ENCODE measurements at places on chromosomes 2 and 18.
A peak's percentile ranks its signal among the peaks of the same experiment; 100 is the strongest.

DNA sequence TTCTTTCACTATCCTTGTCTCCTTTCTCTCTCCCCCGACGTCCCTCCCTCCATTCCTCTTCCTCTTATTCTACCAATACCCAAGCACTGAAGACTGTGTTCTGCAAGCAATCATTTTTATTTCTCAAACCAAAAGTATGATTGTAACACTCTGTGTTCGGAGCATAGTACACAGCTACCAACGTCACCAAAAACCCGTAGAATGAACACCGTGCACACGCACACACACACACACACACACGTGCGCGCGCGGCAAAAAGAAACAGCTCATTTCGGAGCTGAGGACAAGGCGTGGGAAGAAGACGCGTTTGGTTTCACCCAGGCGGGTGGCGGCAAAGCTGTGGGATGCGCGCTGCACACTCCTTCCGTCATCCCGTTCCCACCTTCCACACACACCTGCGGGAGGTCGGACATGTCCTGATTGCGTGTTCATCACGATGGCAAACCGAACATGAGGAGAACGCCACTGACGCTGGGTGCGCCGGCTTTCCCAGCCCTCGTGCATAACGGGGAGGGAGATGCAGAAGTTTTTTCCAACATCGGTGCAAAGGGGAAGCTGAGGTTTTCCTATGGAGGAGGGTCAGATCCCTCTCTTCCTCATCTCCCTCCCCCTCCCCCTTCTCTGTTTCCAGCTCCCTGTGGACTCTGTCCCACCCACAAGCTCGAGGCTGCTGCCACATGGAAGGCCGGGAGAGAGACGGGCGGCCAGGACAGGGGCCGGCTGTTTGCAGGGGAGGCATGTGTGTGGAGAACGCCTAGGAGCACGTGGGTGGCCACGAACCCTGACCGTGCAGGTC lies 20.4 kb downstream of the MBP start:
- no peak for DNase-seq

GRCh38 chr18:47260120-47260923 lies 8.9 kb upstream of the SKOR2 start:
- peak; percentile 64 for DNase-seq

GRCh38 chr2:30662268-30663131 lies 144.7 kb downstream of the CAPN13 start:
- DNase-seq, result no peak

- DNase-seq, result no peak
These were observed 460.5 kb downstream of the TGIF1 start for GRCh38 chr18:3910512-3910911.

DNA sequence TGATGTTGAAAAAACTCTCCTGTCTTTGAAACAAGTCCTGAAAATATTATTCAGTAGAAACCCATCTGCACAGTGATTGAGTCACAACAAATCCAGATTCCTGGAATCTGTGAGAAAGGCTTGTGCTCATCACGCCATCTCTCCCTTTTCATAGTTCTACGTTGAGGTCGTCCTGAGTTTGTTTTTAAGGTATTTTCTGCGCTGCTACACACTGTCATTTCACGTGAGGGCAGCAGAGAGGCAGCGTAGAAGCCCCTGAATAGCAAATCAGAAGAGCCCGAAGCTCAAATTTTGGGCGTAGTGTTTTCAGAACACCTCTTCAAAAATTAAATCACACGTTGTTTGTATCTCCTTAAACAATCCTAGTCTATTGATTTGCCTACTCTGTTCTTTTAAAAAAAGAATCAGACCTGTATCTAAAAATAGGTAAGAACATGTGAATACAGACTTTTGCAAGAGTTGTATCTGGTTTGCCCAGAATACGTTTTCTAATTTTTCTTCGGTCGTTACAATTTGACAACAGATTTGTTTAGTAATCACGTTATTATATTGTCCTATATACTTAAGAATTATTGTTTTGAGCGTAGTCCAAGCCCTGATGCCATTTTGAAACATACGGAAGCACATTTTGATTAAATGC lies 61.6 kb upstream of the SLC38A11 start:
- DNase-seq, result peak; percentile 54

DNA sequence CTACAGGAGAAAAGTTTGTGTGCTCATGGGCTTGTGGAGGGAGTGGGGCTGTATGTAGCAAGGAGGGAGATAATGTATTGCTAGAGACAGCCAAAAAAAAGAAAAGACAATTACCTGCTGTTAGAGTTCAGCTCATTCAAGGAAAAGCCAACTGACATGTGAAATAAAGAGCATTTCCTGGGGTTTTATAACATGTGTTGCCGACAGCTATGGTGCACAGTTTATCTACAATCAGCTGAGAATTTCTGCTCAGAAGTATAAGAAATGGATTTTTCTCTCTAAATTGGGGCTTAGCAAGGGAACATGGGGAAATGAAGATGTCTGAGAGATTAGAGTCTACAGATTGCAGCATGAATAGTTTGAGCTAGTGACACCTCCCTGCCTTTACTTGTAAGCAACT lies 674.1 kb downstream of the SUCLG1 start:
- DNase-seq, result no peak

DNA sequence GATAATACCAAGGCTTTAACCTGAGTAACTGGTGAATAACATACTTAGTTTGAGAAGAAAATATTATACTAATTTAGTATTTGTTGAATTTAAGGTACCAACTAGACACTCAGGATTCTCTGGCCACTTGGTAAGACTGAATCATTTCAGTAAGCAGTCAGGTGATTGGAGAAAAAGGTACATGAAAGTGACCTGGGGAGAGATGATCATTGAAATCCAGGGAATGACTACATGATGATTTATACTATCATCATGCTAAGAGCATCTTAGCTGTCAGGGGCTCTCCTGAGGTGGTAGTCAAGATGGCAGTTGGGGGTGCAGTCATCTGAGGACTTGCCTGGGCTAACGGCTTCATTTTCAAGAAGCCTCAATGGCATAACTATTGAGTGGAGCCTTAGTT lies 571.2 kb upstream of the ACVR2A start:
- DNase-seq, result no peak

DNA sequence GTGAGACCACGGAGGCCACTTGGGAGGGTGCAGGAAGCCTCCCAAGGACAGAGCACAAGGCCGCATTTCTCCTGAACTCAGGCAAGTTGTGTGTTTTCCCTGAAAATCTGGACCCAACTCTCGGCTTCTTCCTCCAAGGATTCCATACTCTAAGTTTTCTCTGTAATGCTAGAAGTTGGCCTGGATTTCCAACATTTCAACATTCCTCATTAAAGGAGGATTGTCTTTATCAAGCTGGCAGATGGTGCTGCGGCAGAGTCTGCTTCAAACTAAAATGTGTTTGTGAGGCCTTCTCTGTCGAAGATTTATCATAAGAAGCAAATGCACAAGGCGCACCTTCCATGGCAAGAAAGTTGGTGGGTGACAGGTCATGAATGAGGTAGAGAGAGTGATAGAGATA lies 94.4 kb upstream of the SATB2 start:
- DNase-seq, result no peak

DNA sequence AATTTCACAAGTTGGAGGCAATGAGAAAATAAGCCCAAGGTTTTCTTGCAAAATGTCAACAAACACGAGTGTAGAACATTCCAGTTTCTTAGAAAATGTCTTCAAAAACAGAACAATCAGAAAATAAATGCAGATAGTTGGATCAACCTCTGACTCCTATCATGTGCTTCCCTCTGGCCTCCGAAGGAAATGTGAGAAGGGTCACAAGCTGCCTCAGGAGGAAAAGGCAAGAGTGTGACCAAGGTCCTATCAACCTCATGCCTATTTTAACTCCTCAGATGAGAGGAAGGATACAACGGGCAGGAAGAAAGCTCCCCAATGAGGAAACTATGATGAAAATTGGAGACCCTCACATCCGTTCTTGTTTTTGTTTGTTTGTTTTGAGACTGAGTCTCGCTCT lies 7.9 kb downstream of the SCYGR5 start:
- no peak for DNase-seq

GRCh38 chr18:37383846-37384595 lies 181.6 kb downstream of the CELF4 start:
- DNase-seq, result no peak

DNA sequence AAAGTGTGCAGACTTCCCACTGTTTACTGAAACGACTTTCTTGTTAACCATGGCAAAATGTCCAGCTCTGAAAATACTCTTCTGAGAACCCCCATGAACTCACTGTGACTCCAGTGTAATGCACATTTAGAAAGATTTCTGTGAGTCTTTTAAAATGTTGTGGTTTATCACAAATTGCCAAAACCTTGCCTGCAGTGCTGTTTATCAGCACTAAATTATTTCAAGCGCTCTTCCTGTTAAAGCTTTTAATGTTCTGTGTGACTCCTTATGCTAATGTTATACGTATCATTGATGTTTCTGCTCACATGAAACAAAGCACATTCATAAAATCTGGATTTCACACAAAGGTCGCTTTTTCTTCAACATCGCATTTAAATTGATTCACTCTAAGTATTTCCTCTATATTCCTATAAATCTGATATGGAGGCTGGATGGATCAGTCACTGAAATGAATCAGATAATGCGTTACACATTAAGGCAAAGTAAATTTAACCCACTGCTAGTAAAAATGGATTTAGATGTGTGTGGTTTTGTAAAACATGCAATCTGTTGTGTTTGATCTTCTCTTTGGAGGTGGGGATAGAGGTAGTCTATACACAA lies 521.2 kb downstream of the NYAP2 start:
- DNase-seq, result no peak

DNA sequence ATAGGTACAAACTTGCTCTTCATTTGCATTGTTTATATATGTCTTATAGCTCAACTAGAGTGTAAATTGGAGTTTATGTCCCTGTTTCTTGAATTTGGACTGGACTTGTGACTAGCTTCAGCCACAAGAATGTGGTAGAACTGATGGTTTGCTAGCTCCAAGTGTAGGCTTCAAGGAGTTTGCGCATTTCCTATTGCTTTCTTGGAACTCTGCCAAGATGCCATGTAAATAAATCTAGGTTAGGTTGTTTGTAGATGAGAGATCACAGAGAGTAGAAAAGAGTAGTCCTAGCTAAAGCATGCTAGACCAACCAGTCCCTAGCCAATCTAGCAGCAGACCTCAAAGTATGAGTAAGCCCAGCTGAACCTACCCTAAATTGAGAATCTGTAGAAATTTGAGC lies 183.0 kb upstream of the CYP26B1 start:
- no peak for DNase-seq

DNA sequence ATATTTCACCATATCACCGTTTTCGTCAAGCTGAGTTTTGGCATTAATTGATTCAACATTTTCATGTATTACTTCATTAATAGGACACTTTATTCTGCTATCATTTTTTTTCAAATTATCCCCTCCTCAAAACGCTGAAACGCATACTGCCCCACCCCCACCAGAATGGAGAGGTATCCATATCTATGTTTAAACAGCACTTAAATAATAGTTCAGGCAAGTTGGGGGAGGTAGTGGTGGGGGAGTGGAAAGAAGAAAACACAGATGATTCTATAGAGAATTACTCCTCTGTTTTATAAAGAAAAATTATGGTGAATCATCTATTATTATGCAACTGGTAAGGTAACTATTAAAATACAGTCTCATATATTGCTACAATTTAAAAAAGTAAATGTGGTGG lies 314.4 kb upstream of the ZEB2 start:
- DNase-seq, result no peak

DNA sequence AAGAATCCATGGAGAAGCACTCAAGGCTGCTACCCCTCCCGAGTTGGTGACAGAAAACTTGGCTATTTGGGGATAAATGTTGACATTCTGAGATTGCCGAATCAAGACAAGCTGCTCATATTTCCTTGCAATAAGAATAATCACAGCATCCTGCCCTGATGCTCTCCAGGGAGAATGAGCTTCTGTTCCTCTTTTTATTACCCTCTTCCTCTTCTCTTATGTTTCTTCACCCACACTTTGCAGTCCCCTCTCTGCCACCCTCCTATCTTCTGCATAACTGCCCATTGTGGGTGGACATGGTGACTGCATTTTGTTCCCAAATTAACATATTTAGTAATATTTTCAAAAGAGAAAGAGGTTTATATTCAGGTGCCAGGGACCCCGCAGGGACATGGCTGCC lies 11.9 kb upstream of the MSGN1 start:
- DNase-seq, result no peak

DNA sequence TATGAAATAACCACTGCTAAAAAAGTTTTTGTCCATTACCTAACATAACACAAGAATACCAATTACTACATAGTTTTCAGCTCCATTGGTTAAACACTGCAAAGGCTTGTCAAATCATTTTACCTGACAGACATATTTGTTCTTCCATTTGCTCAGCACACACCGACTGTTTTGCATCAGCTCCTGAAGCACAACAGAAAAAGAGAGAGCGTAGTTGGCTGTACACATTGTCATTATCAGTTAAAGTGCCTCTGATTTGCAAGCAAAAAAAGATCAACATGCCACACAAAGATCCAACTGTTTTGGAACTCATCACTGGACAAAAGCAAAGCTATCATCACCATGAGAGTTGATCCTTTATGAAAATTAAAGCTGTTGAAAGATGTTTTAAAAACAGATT lies 103.8 kb downstream of the WDPCP start:
- no peak for DNase-seq

DNA sequence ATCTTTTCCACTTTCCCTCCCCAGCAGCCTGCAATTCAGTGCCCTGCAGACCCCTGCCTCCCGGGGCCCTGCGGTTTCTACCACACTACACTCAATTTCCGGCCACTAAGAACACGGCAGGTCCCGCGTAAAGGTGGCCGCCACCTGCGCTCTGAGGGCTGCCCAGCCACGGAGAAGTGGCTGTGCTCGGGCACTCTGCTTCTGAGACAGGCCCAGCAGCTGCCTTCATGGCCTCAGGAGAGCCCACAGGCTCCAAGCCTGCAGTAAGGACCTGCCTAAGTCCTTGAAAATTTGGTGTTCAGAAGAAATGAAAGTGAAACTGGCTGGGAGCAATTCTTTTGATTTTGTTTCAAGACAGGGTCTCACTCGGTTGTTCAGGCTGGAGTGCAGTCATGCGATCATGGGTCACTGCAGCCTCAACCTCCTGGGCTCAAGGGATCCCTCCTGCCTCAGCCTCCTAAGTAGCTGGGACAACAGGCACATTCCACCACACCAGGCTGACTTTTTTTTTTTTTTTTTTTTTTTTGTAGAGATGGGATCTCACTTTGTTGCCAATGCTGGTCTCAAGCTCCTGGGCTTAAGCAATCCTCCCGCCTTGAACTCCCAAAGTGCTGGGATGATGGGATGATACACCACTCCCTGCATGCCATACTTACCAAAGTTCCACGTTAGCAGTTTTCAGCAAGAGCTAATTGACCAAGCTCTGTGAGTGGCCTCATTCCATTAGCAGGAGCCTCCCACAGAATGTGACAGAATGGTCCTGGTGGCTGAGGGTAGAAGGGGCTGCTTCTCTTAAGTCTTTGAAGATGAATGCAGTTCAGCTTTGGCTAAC lies 14.6 kb upstream of the ALPP start:
- DNase-seq, result peak; percentile 41

- no peak for DNase-seq
These were observed 41.3 kb downstream of the CBLN2 start for GRCh38 chr18:72502671-72503431.

Data from activated CD4-positive, alpha-beta T cell treated with anti-CD3 and anti-CD28 coated beads for 36 hours (primary cell).